ENCODE measurements at places on chromosomes 6 and 20. TPM values are rescaled to one million over a fixed set of nuclear protein-coding genes. Genes with fewer than 3 reads are reported as not detected.
A peak's percentile ranks its signal among the peaks of the same experiment; 100 is the strongest.

- DNase-seq: no peak
Observed at GRCh38 chr6:30888816-30889495, 4.6 kb downstream of the DDR1 start.

GRCh38 chr6:135974426-135974825 lies 122.9 kb downstream of the PDE7B start:
- no peak for DNase-seq

DNA sequence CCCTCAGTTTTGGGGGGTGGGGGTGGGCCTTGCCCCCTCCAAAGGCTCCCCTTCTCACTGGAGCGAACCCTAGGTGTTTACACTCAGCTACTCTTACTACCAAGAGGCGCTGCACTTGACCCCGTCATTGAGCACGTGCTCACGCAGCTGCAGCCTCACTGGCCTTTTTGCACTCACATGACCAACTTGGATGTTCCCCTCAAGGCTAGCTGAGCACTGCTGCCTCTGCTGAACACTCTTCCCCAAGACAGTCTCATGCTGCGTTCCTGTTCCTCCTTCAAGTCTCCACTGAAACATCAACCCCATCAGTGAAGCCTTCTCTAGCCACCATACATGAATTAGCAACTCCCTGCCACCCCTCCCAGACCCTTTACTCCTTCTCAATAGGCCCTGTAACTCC lies 4.0 kb downstream of the SOD2 start:
- peak; percentile 67 for DNase-seq

DNA sequence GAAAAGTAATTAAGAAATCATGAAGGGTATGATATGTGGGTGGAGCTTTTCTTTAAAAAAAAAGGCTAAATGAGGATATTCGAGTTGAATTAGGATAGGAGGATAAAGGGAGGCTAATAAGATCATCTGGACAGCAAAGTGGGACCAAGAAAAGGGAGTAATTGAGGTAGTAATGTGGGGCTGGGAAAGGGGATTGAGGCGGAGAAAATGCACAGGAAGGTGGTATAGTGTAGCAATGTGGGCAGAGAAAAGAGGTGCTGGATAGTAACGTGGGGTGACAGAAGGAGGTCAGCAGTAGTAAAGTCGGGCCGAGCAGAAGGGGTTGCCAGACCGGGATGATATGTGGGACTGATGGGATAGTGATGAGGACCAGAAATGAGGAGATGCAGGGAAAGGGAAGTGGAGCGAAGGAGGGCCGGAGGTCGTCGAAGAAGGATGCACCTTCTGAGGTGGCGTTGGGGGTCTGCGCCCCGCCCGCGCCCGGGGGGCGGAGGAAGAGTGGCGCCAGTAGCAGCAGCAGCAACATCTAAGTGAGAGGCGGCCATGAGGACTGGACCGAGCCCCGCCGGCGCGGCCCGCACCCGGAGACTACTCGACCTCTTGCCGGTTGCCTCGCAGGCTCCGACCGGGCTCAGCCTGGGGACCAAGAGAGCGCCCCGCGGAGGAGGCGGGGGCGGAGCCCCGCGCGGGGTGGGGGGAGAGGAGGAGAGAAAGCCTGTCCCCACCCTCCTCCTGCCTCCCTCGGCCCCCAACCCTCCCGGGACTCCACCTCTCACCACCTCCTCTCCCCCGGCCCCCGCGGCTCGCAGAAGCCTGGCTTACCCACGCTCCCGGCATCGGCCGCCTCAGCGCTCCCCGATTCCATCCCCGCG lies 887 bp downstream of the GABBR1 start:
- DNase-seq: peak; percentile 55

DNA sequence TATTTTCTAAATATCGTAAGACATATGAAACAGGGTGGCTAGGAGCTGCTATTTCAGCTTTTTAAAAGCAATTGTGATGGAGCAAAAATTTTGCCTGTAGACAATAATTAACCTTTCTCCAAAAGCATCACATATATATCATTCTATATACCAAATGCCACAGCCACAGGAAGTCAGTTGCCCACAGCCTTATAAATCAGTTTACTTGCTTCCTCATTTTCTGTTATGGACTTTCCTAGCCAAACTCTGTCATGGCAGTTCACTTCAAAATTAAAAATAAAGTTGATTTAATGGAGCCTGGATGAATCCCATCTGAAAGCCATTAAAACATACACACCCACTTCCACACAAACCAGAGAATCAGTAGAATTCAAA lies 93.4 kb upstream of the NHSL1 start:
- no peak for DNase-seq

DNA sequence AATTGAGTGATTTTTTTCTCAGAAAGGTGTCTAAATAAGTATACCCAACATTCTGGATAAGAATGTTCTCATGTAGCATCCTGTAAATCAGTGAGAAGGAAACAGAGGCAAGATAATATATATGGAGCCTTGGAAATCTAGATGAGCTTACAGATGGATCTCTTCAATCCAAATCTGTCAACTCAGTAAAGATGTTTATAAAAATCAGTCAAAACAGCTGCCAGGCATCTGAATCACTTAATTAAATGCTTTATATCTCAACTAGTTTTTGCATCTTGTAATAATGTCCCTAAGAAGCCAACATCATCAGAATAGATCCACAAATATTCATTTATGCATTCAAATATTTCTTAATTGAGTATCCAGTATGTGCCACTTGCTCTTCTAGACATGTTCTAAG lies 300.2 kb downstream of the KHDC1L start:
- no peak for DNase-seq

DNA sequence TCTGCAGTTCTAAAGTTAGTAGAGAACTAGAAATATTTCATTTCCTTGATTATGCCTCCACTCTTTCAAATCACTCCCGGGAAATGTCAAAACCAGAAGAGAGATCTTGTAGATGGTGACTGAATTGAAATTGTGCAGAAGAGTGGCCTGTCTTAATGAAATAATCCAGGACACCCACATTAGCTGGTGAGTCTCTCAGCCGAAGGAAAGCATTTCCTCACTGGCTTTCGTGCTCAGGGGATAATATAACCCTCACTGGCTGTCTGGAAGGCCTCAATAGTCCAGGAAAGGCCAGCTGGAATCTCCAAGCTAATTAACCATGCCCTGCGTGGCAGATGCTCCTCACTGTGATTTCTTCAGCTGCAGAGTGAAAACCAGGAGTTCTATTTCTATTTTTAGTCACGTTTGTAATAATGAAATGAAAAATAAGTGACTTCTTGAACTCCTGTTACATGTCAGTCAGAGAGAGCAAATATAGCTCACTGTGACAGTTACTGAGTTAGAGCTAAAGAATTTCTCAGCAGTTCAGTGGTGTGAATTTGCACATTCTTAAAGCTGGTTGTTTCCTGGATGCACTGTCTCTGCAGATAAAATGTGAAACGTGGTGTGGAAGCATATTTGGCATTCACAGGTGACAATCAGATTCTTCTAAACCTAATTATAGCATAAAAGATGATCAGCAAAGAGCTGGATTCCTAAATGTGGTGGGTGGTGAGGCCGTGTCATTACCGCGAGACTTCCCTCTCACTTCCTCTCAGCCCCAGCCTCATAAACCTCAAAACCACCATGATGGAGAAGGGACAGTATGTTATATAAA lies 211.7 kb downstream of the LMBRD1 start:
- DNase-seq: no peak

GRCh38 chr20:31836853-31837608 lies 8.4 kb downstream of the FOXS1 start:
- no peak for DNase-seq

DNA sequence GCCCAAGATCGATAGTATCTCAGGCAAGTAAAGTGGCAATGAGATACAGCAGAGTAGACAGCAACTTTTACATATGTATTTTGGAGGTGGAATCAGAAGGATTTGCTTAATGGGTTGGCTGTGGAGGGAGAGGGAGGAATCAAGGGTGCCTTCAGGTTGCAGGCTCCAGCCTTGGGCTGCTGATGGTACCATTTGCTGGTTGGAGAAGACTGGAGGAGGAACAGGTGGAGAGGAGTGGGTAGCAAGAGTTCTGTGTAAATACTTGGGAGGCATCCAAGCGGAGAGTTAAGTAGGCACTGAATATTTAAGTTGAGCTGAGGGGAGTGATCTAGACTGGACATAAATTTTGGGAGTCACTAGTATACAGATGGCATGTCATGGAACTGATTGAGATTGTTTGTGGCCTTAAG lies 5.2 kb downstream of the BICRAL start:
- DNase-seq: no peak

- DNase-seq: no peak
Observed at GRCh38 chr20:41089555-41089954, 47.8 kb upstream of the PLCG1 start.

DNA sequence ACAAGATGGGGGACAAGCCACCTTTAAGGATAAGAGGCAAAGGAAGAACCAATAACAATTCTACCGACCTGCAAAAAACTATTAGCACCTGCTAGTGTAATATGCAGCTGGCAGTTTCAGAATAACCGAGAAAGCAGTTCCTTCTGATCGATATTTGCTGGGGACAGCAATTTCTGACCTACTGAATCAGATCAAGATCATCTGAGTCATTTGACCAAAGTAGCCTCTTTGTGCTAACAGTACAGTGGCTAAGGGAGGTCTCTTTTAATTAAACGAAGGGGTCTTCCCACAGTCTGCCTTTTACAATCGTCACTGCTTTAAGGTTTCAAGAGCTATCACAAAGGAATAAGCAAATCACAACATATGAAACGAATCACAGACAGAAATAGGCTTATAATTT lies 318.9 kb downstream of the BTBD9 start:
- DNase-seq: no peak

DNA sequence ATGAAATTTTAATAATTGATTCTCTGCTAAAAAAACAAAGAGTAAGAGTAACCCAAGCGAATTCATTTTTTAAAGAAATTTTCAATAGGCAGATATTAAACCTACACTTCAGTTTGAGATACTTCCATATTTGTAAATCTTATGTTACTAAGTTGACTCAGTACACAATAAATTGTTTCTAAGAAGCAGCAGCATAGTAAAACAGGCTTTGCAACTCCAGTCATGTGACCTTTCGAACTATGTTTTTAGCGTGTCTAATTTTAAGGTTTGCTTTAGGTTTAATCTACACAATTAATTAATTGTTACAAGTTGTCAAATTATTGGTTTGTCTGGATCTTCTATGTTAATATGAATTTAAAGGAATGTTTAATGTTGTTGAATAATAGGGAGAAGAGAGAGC lies 708.9 kb upstream of the CITED2 start:
- DNase-seq: no peak

The PPP1R3D gene
- total RNA-seq: 6.3 TPM

The GJA1 gene
- 4.9 TPM for total RNA-seq

The TMEM217 gene
- total RNA-seq: 1.7 TPM

The SLC22A3 gene
- 0.37 TPM for total RNA-seq

The GPSM3 gene
- 3.8 TPM for total RNA-seq
